ENCODE measurements at places on chromosomes 1 and 21. TPM values are rescaled to one million over a fixed set of nuclear protein-coding genes. Genes with fewer than 3 reads are reported as not detected.

Gene CLDN17
- not detected for total RNA-seq

Gene ATAD3A
- total RNA-seq: 42.3 TPM

Gene FBXO2
- 1.1 TPM for total RNA-seq

Gene FMO5
- 0.16 TPM for total RNA-seq

Gene PRELP
- total RNA-seq: not detected

Data from mesangial cell (primary cell).